ENCODE measurements at places on chromosomes 2 and 18. TPM values are rescaled to one million over a fixed set of nuclear protein-coding genes. Genes with fewer than 3 reads are reported as not detected.

GRCh38 chr2:170701011-170701410 lies 14.1 kb upstream of the SP5 start:
- no peaks in the 10 kb centered on the region for H3K4me1 ChIP-seq
- no peak overlapping the region for H3K27ac ChIP-seq
- no peaks in the 10 kb centered on the region for H3K27me3 ChIP-seq
- DNase-seq = no peak

DNA sequence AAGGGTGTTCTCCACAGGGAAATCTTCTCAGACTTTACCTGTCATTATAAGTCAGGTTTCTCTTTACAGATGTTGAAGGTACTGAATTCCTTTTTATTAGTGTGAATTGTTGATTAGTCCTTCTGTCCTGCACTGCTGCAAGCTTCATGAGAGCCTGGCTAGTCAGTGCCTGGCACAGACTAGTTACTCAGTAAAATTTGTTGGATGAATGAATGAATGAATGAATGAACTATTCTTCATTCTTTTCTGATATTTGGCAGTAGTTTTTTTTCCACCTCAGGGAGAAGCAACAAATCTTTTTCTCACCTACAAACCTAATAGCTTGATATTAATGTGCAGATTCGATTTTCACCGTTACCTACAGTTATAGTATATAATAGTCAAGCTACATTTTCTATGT lies 64.3 kb downstream of the ACVR2A start:
- no peak overlapping the region for H3K27ac ChIP-seq
- no peaks in the 10 kb centered on the region for H3K27me3 ChIP-seq
- no peak overlapping the region for H3K4me3 ChIP-seq
- DNase-seq = no peak

DNA sequence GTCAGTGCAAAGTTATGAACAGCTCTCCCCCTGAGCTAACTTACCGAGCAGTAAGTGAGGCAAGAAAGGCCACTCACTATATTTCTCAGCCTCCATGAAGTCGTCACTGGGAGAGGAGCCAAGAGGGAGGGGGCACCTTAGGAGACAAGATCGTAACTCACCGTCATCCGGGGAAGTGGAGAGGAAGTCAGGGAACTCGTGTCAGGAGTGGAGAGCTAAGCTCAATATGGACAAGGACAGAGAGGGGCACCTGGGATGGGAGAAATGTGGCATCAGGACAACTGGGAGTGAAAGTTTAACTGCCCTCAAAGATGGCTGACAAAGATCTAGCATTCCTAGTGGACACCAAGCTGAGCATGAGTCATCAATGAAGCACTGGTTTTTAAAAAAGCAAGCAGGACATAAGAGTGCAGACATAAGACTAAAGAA lies 37.1 kb downstream of the BCL11A start:
- H3K36me3 ChIP-seq = no peaks in the 10 kb centered on the region
- H3K27ac ChIP-seq = no peak overlapping the region
- no peak for DNase-seq
- no peaks in the 10 kb centered on the region for H3K4me1 ChIP-seq
- H3K27me3 ChIP-seq = no peaks in the 10 kb centered on the region
- no peak overlapping the region for H3K4me3 ChIP-seq

GRCh38 chr2:121376535-121377250 lies 91.7 kb upstream of the TFCP2L1 start:
- peaks cover 9% of the 10 kb centered on the region for H3K36me3 ChIP-seq

DNA sequence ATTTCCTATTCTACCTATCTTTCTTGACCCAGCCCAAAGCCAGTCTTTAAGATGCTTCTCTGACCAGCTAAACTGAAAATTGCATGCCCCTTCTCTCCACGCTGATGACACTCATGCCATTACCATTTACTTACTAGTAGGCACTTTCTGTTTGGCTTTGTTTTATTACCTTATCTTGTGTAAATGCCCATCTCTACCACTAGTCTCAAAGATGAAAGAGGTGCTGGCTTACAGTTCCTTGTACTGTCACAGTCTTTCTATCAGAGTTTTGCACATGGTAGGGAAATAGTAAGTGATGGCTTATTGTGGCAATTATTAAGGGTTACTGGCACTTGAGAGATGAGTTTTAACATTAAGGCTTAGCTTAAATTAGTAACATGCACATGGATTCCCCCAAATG lies 352.1 kb downstream of the RBM43 start:
- no peaks in the 10 kb centered on the region for H3K4me1 ChIP-seq
- no peaks in the 10 kb centered on the region for H3K36me3 ChIP-seq
- no peak overlapping the region for H3K4me3 ChIP-seq
- H3K27me3 ChIP-seq = no peaks in the 10 kb centered on the region

Gene NEU4
- 5.7 TPM for total RNA-seq

Gene DLGAP1
- total RNA-seq = 2.7 TPM

- H3K36me3 ChIP-seq = no peaks in the 10 kb centered on the region
- no peak overlapping the region for H3K27ac ChIP-seq
- no peak overlapping the region for H3K4me3 ChIP-seq
- peaks cover 10% of the 10 kb centered on the region for H3K4me1 ChIP-seq
Measured at GRCh38 chr2:119683713-119684443, 4.9 kb downstream of the TMEM177 start.

- DNase-seq = no peak
- H3K27me3 ChIP-seq = no peaks in the 10 kb centered on the region
- no peaks in the 10 kb centered on the region for H3K36me3 ChIP-seq
- H3K4me3 ChIP-seq = no peak overlapping the region
- H3K4me1 ChIP-seq = peaks cover 28% of the 10 kb centered on the region
Measured at GRCh38 chr2:67777010-67777409, 285.8 kb downstream of the C1D start.

GRCh38 chr2:59073286-59073685 lies 832.2 kb upstream of the FANCL start:
- H3K4me1 ChIP-seq = no peaks in the 10 kb centered on the region

Gene PLB1
- 1.2 TPM for total RNA-seq

Gene CENPO
- total RNA-seq = 4.2 TPM

DNA sequence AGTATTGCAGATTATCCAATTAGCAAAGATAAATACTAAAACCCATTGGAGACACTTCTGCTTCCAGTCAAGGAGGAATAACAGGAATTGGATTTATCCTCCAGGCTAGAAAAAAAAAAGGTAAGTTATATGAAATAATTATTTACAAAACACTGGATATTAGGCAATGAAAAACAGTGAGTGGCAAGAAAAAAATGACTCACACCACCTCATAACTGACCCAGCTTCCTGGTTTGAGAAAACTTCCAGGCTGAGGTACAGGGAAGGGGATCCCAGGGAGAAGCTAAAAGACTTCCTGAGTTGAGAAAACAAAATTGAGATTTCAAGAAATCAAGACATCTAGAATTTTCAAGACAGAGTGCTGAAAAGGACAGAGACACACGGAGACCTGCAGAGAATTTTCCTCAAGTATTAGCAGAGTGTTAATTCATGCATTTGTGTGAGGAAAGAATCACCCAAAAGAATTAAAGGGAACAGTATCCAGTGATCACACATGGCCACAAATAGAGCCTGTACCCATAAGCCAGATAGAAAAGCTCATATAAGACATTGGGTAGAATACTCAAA lies 17.4 kb downstream of the SRD5A2 start:
- H3K4me3 ChIP-seq = no peak overlapping the region
- no peak overlapping the region for H3K27ac ChIP-seq
- no peaks in the 10 kb centered on the region for H3K4me1 ChIP-seq
- no peak for DNase-seq
- H3K36me3 ChIP-seq = no peaks in the 10 kb centered on the region

GRCh38 chr2:228017784-228018183 lies 146.4 kb downstream of the DAW1 start:
- no peak overlapping the region for H3K27ac ChIP-seq
- no peaks in the 10 kb centered on the region for H3K27me3 ChIP-seq
- no peak overlapping the region for H3K4me3 ChIP-seq
- H3K4me1 ChIP-seq = no peaks in the 10 kb centered on the region

GRCh38 chr2:196821195-196821594 lies 12.0 kb upstream of the C2orf66 start:
- no peaks in the 10 kb centered on the region for H3K27me3 ChIP-seq
- no peak for DNase-seq
- H3K27ac ChIP-seq = no peak overlapping the region
- no peak overlapping the region for H3K4me3 ChIP-seq

Gene VWC2L
- not detected for total RNA-seq

DNA sequence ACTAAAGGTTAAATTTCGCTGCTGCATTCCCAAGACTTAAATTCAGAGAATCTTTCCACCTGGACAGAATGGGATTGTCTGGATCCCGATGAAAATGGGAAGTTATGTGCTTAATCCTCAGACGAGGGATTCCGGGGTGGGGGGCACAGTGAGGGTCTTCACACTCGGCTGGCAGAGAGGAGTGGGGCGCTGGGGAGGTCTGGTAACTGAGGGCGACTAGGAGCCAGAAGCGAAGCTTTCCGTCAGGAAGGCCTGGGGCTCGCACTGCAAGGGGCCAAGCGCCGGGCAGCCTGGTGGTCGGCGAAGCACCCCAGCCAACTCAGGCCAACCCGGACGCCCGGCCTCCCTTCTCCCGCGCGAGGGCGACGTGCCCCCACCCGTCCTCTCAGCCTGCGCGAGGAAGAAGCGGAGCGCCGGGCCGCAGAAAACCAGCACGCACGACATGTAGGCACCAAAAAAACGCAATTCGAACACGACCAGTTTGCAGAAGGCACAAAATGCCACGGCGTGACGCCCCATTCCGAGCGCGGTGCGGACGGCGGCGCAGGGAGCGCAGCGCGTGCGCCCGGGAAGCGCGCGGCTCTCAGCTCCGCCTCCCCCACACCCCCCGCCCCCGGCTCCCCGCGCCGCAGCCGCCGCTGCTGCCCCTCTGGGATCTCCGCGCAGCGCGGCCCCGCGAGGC lies 188.1 kb downstream of the ZEB2 start:
- no peak for DNase-seq
- H3K27me3 ChIP-seq = no peaks in the 10 kb centered on the region
- peak overlapping the region; percentile 63 for H3K27ac ChIP-seq
- no peaks in the 10 kb centered on the region for H3K36me3 ChIP-seq

DNA sequence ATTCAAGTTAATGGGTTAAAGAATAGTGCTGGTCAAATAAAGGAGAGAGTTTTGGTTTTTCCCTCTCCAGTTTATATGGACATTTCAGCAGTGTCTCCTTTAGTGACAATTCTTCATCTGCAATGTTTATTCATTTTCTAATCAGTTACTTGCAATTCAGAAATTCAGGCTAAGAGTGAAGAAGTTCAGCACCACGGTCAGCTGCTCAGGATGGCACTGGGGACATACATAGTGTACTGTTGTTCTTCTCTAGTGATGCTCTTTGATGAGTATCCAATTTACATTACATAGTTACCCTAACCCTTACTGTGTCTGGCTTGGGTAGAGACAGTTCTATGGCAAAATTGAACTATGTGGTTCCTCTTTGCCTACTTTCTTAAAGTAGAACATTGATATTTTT lies 412.7 kb downstream of the CNTNAP5 start:
- H3K4me1 ChIP-seq = no peaks in the 10 kb centered on the region
- no peaks in the 10 kb centered on the region for H3K27me3 ChIP-seq
- no peak overlapping the region for H3K27ac ChIP-seq

Gene CPLX4
- total RNA-seq = not detected

DNA sequence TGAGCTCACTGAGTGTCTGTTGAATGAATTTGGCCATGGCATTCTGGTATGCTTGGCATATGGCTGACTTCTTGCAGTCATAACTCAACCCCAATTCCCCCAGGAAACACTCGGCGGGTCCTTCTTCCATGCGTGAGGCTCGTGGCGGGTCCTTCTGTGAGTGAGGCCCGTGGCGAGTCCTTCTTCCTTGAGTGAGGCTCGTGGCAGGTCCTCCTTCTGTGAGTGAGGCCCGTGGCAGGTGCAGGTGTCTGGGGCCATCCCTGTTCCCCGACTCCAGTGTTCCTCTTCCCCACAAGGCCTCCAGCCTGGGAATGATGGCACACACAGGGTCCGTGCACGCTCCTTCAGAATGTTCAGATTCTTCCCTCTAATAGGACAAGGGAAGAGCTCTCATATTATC lies 169.0 kb downstream of the EIPR1 start:
- no peak overlapping the region for H3K27ac ChIP-seq
- H3K36me3 ChIP-seq = no peaks in the 10 kb centered on the region
- no peak overlapping the region for H3K4me3 ChIP-seq
- DNase-seq = no peak

DNA sequence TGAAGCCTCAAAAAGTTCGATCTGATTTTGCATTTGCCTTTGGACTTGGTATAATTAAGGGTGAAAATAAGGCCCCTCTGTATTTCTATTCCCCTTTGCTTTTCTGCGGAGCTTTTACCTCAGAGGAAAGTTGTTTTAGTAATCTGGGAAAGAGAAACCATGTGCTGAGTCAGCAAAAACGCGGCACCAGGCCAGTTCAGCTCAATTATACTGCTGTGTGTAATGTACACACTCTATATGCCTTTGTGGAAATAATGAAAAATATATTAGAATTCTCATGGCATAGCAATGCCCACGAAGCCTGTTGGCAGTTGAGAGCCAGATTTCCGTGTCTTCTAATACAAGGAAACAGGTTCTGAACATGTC lies 161.9 kb upstream of the SIX2 start:
- H3K4me1 ChIP-seq = peaks cover 26% of the 10 kb centered on the region
- no peak overlapping the region for H3K27ac ChIP-seq
- no peaks in the 10 kb centered on the region for H3K36me3 ChIP-seq

Gene ABCG5
- total RNA-seq = not detected

GRCh38 chr18:42530276-42530675 lies 575.2 kb downstream of the PIK3C3 start:
- no peaks in the 10 kb centered on the region for H3K27me3 ChIP-seq
- no peaks in the 10 kb centered on the region for H3K36me3 ChIP-seq
- no peak for DNase-seq
- no peak overlapping the region for H3K27ac ChIP-seq
- no peaks in the 10 kb centered on the region for H3K4me1 ChIP-seq

- H3K4me3 ChIP-seq = no peak overlapping the region
- DNase-seq = peak; percentile 43
- peaks cover 33% of the 10 kb centered on the region for H3K4me1 ChIP-seq
- H3K27ac ChIP-seq = no peak overlapping the region
- no peaks in the 10 kb centered on the region for H3K36me3 ChIP-seq
Measured at GRCh38 chr2:241540771-241541561, 17.6 kb upstream of the BOK start.

Gene SANBR
- 6.6 TPM for total RNA-seq

DNA sequence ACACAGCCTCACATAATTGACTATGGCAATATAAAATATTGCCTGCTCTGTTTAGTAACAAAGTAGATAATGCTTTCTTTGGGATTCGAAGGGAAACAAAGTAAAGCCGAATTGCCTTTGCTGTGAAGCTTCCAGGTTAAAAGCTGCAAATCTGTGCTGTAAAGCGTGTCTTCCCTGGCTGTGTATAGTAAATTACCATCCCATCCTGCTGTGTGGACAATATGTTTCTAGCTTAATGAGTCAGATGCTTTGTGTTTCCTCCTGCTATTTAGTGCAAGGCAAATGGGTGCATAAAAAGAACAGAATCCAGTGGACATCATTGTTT lies 265.1 kb downstream of the SOCS6 start:
- H3K27me3 ChIP-seq = no peaks in the 10 kb centered on the region
- no peak for DNase-seq
- H3K36me3 ChIP-seq = no peaks in the 10 kb centered on the region
- no peak overlapping the region for H3K4me3 ChIP-seq

Data from thyroid gland (tissue), 4 donors.